Left renal cortex interstitium (tissue), 4 donors: ENCODE measurements at places on chromosomes 12 and 14. TPM values are rescaled to one million over a fixed set of nuclear protein-coding genes. Genes with fewer than 3 reads are reported as not detected.

Gene BORCS5
- 8.3 TPM for polyA plus RNA-seq

Gene SYNDIG1L
- polyA plus RNA-seq: 0.27 TPM

Gene FIGNL2
- 2.3 TPM for polyA plus RNA-seq

Gene SLC38A2
- 159 TPM for polyA plus RNA-seq

Gene KRT8
- 256 TPM for polyA plus RNA-seq

Gene LRP1-AS
- 0.46 TPM for polyA plus RNA-seq

Gene BMAL2
- 6.9 TPM for polyA plus RNA-seq

Gene MMP19
- 1.1 TPM for polyA plus RNA-seq
